ENCODE measurements at places on chromosomes 6 and 20. TPM values are rescaled to one million over a fixed set of nuclear protein-coding genes. Genes with fewer than 3 reads are reported as not detected.

DNA sequence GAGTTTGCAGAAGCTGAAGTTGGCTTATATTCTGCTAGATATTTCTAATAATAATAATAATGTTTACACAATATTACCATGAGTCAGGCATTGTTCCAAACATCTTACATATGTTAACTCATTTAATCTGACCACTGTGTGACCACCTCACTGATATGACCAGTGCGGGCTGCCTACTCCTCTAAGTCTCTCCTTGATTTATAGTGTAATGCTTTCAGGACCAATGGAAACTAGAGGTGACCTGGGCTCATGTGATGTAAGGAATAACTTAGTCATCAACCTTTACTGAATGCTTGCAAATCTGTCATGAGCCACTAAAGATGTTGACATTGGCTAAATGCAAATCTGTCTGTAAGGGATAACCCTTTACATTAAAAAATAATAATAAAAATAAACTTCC, 51.1 kb upstream of the GPR6 start:
- H3K4me1 ChIP-seq = peaks cover 6% of the 10 kb centered on the region
- H3K27ac ChIP-seq = no peak overlapping the region
- no peak overlapping the region for H3K4me3 ChIP-seq
- no peak for DNase-seq
- H3K36me3 ChIP-seq = no peaks in the 10 kb centered on the region
- no peaks in the 10 kb centered on the region for H3K27me3 ChIP-seq

DNA sequence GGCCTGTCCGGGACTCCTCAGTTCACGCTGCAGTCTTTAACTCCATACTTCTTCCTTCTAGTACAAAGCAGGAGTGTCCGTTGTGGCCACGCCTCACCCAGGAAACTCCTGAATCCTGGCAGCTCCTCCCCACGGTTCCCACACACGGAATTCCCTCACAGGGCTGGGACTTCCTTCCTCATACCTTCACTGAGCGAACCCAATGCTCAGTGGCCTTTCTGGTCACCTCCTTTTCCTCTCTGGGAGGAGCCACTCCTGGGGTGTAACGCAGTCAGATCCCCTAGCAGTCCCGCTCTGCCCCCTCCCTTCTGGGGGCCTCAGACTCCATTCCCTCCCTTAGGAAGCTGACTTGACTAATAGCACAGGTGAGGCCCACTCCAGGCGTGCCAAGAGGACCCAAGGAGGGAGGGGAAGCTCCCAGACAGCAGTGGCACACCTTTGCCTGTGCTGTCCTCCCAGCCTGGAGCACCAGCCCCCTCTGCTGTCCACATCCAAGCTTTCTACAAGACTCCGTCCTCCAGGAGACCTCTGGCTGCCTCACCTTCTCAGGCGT, at the start of gene SLC52A3:
TSS of gene SLC52A3 (minus strand) at position 75 of the 553 bp plus-strand sequence. CDS start 2,726 bp downstream, outside the sequence.
- no peak for DNase-seq
- H3K27ac ChIP-seq = no peak within 1 kb of the TSS
- H3K4me1 ChIP-seq = no peaks in the 10 kb centered on the region

GRCh38 chr6:142155091-142155490, 8.0 kb downstream of the VTA1 start:
- peaks cover 5% of the 10 kb centered on the region for H3K36me3 ChIP-seq
- no peaks in the 10 kb centered on the region for H3K27me3 ChIP-seq
- H3K4me1 ChIP-seq = peaks cover 9% of the 10 kb centered on the region
- H3K4me3 ChIP-seq = no peak overlapping the region
- DNase-seq = no peak

DNA sequence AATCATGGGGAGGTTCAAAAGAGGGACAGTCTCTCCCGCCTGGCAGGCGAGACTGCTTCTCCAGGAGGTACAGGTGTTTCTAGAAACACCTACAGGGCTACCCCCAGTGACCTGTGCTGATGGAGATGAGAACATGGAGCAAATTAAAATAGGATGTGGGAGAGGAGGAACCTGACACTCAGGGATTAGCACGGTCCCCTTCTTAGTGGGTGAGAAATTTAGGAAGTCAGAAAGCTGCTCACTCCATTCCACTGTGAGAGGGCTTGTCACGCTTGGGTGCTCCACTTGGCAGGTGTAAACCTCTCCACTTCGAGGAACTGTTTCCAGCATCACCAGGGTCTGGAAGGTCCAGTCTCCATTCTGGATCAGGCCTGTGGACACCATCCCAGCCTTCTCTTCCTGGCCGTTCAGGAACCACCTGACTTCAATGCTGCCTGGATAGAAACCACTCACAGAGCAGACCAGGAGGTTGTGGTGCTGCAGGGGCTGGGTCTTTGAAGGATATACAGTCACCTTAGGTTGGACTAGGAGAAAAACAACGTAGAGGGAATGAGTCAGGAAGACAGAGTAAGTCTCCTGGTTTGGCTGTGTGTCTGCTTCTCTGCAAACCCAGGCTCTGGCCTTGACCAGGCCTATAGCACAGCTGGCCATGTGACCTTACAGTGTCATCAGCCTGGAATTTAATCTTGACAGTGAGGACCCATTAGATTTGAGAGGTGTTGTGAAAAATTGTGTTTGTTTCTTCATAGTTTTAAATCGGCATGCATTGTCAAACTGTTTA, 8.1 kb downstream of the HLA-DRB1 start:
- no peaks in the 10 kb centered on the region for H3K4me1 ChIP-seq
- no peak for DNase-seq
- H3K27me3 ChIP-seq = no peaks in the 10 kb centered on the region

GRCh38 chr6:11096109-11096508, 2.5 kb downstream of the SMIM13 start:
- no peak for DNase-seq
- H3K36me3 ChIP-seq = no peaks in the 10 kb centered on the region
- peaks cover 12% of the 10 kb centered on the region for H3K4me1 ChIP-seq
- no peak overlapping the region for H3K4me3 ChIP-seq
- H3K27me3 ChIP-seq = no peaks in the 10 kb centered on the region

GRCh38 chr6:146087386-146087785, 58.5 kb downstream of the GRM1 start:
- H3K4me3 ChIP-seq = no peak overlapping the region
- H3K4me1 ChIP-seq = no peaks in the 10 kb centered on the region
- DNase-seq = no peak
- H3K27me3 ChIP-seq = no peaks in the 10 kb centered on the region

FAM83C gene
- total RNA-seq = not detected

All from B cell (primary cell).